ENCODE measurements at places on chromosomes 7 and 10. TPM values are rescaled to one million over a fixed set of nuclear protein-coding genes. Genes with fewer than 3 reads are reported as not detected.

DNA sequence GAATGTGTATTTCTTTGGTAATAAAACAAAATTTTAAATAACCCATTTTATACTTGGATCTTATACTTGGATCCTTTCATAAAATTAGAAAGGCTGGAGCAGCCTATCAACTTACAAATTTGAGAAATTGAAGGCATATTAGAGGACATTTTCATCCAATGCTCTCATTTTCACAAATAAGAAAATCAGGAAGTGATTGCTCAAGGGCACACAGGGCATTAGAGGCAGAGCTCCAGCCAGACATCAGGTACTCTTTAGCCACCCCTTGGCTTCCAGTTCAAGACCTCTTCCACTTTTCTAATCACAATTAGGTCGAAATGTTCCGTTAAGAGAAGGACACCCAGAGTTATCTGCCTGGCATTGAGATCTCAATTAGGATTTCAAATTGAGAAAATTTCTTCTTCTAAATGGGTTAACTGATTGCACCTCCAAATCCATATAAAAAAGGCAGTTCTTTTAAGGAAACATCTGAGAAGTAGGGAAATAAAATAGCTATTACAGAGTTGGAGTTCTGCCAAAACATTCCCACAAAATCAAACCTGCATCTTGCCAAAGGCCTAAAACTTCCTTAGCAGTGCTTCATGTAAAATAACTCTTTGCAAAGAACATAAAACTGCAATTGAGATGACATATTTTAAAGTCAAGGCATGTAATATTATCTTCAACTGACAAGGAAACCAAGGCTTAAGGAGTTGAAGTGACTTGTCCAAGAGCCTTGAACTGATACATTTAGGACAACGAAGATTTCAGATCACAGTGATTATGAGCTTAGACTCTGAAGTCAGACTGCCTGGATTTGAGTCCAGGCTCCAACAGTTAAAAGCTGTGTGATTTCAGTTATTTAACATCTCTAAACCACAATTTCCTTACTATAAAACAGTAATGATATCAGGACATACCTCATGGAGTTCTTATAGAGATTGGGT, 2.4 kb downstream of the ACTA2 start:
- DNase-seq, result no peak

DNA sequence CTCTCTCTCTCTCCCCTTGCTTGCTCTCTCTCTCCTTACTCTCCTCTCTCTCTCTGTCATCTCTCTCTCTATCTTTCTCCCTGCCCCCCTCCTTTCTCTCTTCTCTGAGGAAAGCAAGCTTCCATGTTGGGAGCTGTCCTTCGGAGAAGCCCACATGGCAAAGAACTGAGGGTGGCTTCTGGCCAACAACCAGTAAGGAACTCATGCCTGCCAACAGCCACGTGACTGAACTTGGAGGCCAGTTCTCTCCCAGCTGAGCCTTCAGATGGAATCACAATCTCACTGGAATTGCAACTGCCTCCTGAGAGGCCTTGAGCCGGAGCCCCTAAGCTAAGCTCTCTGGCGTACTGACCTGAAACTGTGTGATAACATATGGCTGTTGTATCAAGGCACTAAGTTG, 12.0 kb upstream of the DHTKD1 start:
- DNase-seq, result no peak

DNA sequence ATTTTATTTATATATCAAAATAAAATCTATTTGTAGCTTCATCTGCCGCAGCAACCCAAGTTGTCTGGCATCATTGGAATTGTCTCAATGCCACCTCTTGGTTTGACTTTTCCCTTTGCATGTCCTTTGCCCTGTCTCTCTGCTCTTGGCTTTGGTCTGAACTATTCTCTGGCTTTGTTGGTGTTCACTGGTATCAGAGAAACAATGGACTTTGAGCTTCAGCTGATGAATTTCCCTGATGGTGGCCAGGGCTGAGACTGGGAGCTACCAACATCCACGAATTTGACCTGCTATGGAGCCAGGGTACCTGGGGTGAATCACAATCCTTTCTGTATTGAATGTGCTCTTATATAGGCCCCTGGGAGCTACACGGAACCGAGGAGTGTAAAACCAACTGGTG, 311.7 kb upstream of the KIAA1217 start:
- DNase-seq, result no peak

- DNase-seq, result no peak
Observed at GRCh38 chr10:71727105-71727737, 7.6 kb upstream of the C10orf105 start.

- no peak for DNase-seq
Observed at GRCh38 chr7:92044940-92045339, 89.3 kb downstream of the CYP51A1 start.

DNA sequence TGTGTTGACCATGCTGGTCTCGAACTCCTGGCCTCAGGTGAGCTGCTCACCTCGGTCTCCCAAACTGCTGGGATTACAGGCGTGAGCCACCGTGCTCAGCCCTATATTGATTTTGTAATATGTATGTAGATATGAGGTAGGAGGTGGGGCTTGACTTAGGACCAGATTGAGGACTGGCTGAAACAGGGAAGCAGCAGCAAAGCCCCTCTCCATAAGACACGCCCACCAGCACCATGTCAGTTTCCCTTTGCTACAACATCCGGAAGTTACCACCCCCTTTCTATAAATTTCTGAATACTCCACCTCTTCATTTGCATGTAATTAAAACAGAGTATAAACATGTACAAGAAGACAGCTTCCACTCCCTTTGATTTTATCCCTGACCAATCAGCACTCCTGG, 47.9 kb upstream of the MYL10 start:
- DNase-seq, result no peak

- no peak for DNase-seq
Observed at GRCh38 chr7:157801113-157801512, 464.3 kb downstream of the DNAJB6 start.

DNA sequence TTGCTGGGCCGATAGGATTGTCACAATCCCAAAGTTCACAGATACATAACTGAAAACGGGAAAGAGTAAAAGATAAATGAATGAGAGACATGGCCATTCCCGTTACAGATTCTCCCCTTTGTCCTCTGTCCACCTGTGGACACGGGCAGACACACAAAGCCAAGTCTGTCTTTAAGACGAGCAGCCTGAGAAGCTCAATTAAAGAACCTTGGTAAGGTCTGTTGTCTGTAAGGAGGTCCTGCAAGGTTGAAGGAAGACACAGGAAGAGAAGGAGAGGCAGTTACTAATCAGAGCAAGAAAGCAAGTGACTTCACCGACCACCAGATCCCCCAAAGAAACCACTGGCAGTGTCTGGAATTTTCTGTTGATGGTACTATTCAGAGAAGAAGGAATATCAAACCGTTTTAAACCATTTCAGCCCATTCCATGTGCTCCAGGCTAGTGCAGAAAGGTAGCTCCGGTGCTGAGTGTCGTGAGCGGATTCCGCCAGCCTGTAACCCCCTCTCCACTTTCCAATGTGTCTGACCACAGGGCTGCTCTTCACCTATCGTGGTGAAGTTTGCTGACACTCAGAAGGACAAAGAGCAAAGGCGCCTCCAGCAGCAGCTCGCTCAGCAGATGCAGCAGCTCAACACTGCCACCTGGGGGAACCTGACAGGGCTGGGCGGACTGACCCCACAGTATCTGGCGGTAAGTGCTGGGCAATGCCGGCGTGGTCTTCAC, 252.6 kb downstream of the CELF2 start:
- peak; percentile 69 for DNase-seq

- DNase-seq, result no peak
Observed at GRCh38 chr10:125797994-125798662, 22.5 kb upstream of the MMP21 start.

DNA sequence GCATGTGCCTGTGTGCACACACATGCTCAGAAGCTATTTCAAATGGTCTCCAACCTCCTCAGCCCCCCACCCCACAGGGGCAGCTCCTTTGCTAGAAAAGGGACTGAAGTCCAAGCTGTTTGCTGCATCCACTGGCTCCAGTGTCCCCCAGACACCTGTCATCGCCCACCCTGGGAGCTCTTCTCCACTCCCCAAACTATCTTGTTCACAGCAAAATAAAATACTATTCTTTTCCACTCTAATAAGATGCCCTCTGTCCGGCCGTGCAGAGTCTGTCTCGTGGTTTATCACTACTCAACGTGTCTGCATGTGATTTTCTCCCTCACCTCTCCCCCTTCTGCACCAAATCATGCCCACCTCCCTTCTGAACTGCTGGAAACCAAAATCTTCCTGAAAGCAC, 25.6 kb downstream of the HIPK2 start:
- DNase-seq, result no peak

- no peak for DNase-seq
Observed at GRCh38 chr10:71161425-71161824, 50.9 kb upstream of the UNC5B start.

DNA sequence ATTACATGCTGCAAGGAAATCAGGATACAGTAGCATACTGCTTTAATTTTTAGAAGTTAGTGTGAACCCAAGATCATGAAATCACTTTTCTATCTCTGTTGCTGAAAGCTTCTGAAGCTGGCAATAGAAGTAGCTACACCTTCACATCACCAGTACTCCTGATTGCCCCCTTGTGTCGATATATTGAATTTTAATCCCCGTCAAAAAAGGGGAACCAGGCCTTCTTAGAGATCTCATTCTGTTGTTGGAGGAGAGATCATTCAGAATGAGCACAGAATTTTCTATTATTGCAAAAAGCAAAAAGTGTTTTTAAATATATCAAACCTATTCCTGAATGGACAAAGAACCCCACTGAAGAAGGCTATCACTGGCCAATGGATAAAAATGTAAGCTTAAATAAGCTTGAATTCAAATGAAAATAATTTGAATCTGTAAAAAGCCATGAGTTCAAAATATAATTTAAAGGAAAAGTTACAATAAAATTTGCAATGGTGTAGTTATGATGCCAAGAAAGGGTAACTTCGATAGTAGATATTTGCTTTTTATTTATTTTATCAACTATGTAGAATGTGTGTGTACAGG, 39.7 kb upstream of the TEX47 start:
- no peak for DNase-seq

GRCh38 chr7:47979832-47980181, 392 bp upstream of the HUS1 start:
- no peak for DNase-seq

DNA sequence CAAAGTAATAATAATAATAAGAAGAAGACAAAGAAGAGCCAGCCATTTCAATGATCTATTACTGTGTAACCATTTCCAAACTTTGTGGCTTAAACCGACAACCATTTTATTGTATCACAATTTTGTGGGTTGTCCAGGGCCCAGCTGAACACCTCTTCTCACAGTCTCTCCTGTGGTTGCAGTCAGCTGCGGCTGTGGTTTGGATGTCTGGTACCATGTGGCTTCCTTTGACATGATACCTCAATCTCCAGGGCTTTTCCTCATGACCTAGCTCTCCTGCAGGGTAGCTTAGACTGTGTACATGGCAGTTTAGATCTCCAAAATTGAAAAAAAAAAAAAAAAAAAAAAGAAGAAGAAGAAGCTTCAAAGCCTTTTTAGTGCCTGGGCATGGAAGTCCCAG, 72.6 kb upstream of the NFKB2 start:
- DNase-seq, result no peak

DNA sequence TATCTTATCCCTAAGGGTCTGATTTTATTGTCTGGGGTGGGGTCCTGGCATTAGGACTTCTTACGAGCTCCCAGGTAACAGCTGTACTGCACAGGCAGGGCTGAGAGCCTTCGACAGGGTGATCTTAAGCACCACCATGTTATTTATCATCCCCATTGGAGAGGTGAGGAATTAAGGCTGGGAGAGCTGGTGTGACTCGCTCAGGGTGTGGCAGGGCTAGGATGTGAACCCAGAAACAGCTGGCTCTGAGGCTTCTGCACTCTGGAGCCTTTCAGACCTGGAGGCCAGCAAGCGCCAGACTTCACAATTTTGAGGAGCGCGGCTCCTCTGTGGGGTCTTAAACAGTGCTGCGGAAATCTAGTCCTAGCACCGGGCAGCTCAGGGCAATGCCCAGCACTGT, 27.4 kb upstream of the NDST2 start:
- DNase-seq, result no peak

- no peak for DNase-seq
Observed at GRCh38 chr10:29849886-29850285, 209.5 kb downstream of the JCAD start.

DNA sequence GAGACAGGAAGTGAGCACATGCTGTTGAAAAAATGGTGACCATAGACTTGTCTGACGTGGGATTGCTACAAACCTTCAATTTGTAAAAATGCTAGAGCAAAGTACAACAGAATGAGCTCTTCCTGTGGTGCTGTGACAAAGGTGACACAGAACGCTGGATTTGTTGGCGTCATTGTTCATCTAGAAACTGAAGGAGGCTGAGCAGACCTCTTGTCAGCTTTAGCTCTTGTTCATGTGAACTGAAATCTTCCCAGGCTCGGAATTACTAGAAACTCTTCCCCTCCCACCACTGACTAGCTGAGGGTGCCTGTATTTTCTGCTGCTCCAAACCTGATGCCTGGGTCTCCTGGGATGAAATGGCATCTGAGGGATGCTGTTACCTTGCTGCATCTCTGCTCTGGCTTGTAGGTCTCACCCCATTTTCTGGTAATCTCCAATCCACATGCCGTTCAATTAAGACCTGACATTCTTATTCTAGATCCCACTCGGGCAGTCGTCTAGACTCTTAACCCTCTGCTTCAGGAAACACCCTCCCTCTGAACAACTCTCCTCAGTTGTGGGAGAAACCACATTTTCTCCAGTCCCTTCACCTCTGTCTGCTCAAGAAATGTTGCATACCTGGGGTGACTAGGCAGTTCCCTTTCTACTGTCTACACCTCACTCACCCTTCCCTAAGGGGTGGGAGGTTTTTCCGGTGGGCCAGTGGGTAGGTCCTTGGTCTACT, 349.3 kb downstream of the CXCL12 start:
- no peak for DNase-seq

GRCh38 chr10:48609441-48609840, 4.6 kb upstream of the ARHGAP22 start:
- no peak for DNase-seq

- DNase-seq, result no peak
Observed at GRCh38 chr7:82273886-82274285, 169.7 kb downstream of the CACNA2D1 start.

GRCh38 chr10:70887804-70888800, at the start of gene PCBD1:
TSS of gene PCBD1 (minus strand) at chr10:70888565. CDS start at chr10:70888533, 32 bp downstream.
- no peak for DNase-seq

DNA sequence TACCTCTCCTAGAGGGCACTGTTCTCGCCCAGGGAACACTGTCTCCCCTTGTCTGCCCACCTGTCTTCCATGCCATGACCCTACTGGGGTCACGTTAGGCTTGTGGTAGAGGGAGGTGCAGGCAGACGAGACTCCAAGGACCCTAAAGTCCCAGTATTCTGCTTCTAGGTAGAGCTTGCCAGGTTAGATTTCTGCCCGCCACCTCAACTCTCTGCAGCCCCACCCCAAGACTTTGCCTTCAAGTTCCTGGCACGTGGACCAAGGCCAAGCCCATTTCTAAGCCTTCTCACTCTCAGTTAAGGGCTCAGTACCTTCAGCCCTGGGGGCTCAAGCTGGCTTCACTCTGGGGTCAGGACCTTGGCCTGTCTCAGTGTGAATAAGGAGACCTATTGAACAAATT, 16.1 kb downstream of the PRKAG2 start:
- no peak for DNase-seq

GRCh38 chr10:44950326-44951225, 9.0 kb upstream of the RASSF4 start:
- DNase-seq, result no peak

SPAG6 gene
- total RNA-seq, result 2.2 TPM

ADIRF gene
- 45.4 TPM for total RNA-seq

SEMA3C gene
- total RNA-seq, result 23.9 TPM

GPR15LG gene
- total RNA-seq, result not detected

ZSWIM8 gene
- total RNA-seq, result 171 TPM

ATP6V0A4 gene
- total RNA-seq, result 0.94 TPM

LZTS2 gene
- total RNA-seq, result 65.7 TPM

EBLN1 gene
- not detected for total RNA-seq

CDC123 gene
- total RNA-seq, result 39.7 TPM

ASZ1 gene
- total RNA-seq, result not detected

CXCL12 gene
- total RNA-seq, result 10.6 TPM

ANKRD30A gene
- total RNA-seq, result not detected

ADAM22 gene
- 76.7 TPM for total RNA-seq
